ENCODE measurements at places on chromosomes 4 and X. TPM values are rescaled to one million over a fixed set of nuclear protein-coding genes. Genes with fewer than 3 reads are reported as not detected.

USP17L22 gene
- not detected for total RNA-seq

SSX1 gene
- total RNA-seq: not detected

COX7B2 gene
- not detected for total RNA-seq

F11 gene
- total RNA-seq: not detected

HMX1 gene
- not detected for total RNA-seq

DCLK2 gene
- total RNA-seq: 12.0 TPM

IBSP gene
- not detected for total RNA-seq

SASH3 gene
- total RNA-seq: not detected

VGLL1 gene
- not detected for total RNA-seq

SLC4A4 gene
- total RNA-seq: 0.10 TPM

SLC25A4 gene
- 15.3 TPM for total RNA-seq

TCEAL6 gene
- not detected for total RNA-seq

USP17L24 gene
- not detected for total RNA-seq

CFAP99 gene
- total RNA-seq: not detected

LRP2BP gene
- 0.27 TPM for total RNA-seq

RBM46 gene
- not detected for total RNA-seq

BANK1 gene
- total RNA-seq: 0.05 TPM

HOPX gene
- 224 TPM for total RNA-seq

MAP7D2 gene
- 0.23 TPM for total RNA-seq

Measured in NCI-H460 (cell line).